ENCODE measurements at places on chromosomes 5 and 9.

DNA sequence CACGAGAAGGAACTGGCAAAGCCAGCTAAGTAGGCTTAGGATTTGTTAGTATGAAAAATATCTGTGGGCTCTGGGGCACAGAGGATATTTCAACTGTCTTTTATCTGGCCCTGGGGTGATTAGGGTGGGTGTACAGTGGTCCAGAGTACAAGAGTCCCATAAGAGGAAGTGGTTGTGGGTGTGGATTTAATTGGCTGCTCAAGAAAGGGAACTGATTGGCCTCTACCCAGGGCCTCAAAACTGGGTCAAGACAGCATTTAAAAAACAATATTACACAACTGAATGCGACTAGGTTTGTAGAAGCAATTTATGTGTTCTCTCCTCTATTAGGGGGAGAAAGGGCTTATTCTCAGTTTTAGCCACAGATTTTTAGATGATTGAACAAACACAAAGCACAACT, 1353.4 kb upstream of the WWC1 start:
- DNase-seq, result no peak

- no peak for DNase-seq
Observed at GRCh38 chr5:107869438-107870115, 198.8 kb upstream of the EFNA5 start.

GRCh38 chr5:43110606-43111170, 10.0 kb upstream of the ZNF131 start:
- DNase-seq, result no peak

GRCh38 chr9:70987986-70988385, 133.4 kb downstream of the TRPM3 start:
- DNase-seq, result no peak

GRCh38 chr5:54671111-54671531, 153.6 kb downstream of the SNX18 start:
- DNase-seq, result no peak

DNA sequence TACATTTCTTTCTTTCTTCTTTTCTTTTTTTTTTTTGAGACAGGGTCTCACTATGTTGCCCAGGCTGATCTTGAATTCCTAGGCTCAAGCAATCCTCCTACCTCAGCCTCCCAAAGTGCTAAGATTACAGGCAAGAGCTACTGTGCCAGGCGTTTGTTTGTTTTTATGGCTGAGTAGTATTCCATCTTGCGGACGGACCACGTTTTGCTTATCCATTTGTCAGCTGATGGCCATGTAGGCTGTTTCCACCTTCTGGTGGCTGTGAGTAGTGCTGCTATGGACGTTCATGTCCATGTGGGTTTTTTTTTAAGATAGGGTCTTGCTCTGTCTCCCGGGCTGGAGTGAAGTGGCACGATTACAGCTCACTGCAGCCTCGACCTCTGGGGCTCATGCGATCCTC, 2.5 kb downstream of the DOK3 start:
- no peak for DNase-seq

DNA sequence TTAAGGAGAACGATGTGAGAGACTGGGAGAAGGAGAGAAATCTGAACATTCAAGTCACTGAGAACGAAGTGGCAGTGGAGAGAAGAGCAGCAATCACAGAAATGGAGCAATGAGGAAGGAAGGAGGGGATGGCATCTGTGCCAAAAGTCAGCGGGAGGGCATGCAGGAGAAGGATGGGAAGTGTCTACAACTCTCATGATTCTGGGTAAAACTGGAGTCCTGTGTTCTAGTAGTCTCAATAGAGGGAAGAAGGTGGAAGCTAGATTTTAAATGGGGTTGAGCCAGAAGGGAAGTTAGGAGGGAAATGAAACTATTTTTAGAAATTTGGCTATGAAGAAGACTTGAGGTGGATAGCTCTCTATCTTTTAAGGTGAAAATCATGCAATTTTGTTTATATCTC, 39.1 kb upstream of the SPATA31C2 start:
- DNase-seq, result no peak

- DNase-seq, result no peak
Observed at GRCh38 chr5:43638546-43638945, 35.6 kb downstream of the NNT start.

GRCh38 chr5:157481265-157481664, 21.3 kb downstream of the NIPAL4 start:
- no peak for DNase-seq

GRCh38 chr9:38006163-38006562, 62.9 kb downstream of the SHB start:
- no peak for DNase-seq

DNA sequence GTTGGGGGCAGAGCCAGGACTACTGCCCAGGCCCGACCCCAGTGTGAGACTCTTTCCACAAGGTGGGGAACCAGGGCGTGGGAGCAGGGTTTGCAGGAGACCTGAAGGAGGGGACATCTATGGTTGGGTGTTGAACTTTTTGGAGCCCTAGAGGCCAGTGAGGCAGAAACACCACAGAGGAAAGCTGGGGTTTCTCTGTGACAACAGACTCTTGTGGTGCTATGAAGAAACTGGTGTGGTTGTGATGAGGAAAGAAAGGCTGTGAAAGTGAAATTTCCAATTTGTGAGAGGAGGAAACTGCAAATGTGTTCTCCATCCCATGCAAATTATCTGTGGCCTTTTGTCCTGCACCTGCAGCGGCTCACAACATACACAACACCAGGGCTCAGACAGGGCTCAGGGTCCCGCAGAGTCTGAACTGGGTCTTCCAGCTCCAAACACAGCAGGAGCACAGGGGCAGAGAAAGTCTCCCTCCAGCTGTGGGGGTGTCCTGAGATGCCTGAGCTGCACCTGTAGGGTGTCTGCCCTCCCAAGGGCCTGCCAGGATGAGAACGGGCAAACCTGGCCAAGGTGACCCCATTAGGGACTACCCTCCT, 51.4 kb upstream of the GRHPR start:
- no peak for DNase-seq

DNA sequence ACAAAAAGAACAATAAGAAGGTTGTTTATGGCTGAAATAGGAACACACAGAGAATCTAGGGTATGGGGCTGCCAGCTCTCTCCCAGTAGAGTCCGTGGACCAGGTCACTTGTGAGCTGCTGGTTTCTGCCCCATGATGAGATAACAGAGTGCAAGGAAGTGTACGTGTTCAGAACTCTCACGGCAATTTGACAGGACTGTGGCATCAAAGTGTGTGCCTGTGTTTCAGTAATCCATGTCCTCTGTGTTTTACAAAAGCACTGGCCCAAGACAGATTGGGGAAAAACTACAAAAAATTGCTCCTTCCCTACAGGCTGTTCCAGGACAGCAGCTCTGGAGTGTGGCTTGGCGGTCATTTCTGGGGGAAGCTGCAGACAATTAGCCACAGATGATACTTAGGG, 184.6 kb downstream of the AUH start:
- DNase-seq, result no peak

GRCh38 chr5:103513701-103514100, 48.9 kb downstream of the NUDT12 start:
- no peak for DNase-seq

DNA sequence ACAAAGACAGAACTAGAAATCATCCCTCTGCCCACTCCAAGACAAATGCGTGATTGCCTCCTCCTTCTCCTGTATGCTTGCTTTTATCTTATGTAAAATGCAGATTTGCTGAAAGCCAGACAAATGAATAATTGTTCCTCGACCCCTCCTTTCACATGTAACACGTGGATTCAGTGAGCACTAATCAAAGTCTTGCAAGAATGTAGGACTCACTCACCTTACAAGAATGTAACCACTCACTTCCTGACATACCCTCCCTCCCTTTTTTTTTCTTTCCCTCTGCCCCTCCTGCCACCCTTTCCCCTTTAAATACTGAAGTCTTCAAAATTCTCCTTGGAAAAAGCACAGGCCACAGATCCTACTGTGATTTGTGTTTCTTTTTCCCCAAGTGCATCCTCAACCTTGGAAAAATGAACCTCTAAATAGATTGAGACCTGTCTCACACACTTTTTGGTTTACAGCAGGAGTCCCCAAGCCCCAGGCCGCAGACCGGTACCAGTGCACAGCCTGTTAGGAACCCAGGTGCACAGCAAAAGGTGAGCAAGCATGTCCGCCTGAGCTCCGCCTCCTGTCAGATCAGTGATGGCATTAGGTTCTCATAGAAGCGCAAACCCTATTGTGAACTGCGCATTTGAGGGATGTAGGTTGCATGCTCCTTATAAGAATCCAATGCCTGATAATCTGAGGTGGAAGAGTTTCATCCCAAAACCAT, 29.4 kb upstream of the HSD17B3 start:
- no peak for DNase-seq

GRCh38 chr5:61538722-61539501, 206.9 kb downstream of the ZSWIM6 start:
- DNase-seq, result no peak

GRCh38 chr5:54313311-54314270, 3.2 kb upstream of the ARL15 start:
- DNase-seq, result no peak

- no peak for DNase-seq
Observed at GRCh38 chr9:3027210-3027609, 183.3 kb upstream of the PUM3 start.

- no peak for DNase-seq
Observed at GRCh38 chr5:16609412-16609811, 7.4 kb downstream of the RETREG1 start.

DNA sequence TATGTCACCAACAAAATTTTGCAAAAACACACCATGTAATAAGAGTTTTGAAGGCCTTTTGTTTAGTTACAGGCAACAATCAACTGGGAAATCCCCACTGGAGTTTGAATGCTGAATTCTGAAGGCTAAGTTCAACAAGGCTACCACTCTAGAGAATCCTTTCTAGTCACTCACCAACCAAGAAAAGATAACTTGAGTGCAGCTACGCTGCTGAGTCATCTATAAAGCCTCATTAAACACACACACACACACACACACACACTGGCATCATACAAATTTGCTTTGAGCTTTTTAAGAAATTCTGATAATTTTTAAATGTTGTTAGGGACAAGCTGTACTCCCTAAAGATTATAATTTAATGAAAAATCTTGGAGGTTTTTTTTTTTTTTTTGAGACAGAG, 219.6 kb downstream of the DENND1A start:
- DNase-seq, result no peak

DNA sequence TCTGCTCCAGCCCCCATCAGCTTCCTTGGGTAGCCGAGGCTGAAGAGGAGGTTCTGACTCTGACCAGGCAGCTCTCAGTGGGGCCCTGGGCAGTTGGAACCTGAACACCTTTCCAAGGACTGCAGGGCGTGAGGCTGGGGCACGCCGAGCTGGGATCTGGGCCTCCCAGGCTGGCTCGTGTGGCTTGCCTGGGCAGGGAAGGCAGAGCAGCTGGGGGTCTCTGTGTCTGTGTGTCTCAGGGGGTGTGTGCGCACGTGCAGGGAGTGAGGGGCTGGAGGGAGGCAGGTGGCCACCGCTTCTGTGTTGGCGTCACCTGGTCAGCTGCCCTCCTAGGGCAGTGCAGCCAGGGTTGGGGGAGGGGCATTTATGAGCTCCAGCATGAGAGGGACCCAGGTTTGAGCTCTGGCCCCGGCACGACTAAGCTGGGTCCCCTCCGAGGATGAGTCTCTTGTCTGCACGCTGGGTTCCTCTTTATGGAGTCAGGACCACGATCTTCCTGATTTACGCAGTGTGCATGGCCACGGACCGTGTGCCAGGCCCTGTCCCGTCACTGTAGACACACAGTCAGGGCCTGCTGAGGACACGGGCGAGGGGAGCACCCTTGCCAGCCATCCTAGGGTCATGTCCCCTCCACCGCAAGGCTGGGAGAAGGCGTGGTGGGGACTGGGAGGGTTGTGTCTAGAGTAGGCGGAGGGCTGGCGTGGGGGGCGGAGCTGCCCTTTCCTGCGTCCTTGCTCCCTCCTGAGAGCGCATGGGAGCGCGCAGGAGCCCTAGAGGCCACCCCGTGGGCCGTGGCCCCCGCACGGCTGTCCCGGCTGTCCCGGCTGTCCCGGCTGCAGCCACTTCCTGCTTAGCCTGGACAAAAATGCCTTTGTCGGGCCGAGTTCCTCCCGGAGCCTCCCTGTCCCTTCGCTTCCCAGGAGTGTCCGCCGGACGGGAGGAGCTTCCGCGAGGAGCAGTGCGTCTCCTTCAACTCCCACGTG, 4.6 kb downstream of the ADAMTSL2 start:
- DNase-seq, result no peak

- DNase-seq, result no peak
Observed at GRCh38 chr5:72649449-72649848, 142.2 kb upstream of the ZNF366 start.

Measured in mesothelial cell of epicardium (in vitro differentiated cells).